ENCODE measurements at places on chromosomes 4 and X. TPM values are rescaled to one million over a fixed set of nuclear protein-coding genes. Genes with fewer than 3 reads are reported as not detected.

- no peak for DNase-seq
Observed at GRCh38 chrX:153857348-153857903, 27.1 kb upstream of the PDZD4 start.

GRCh38 chr4:117654079-117654478 is 380.2 kb upstream of the NDST3 start:
- no peak for DNase-seq

ETDA gene
- total RNA-seq: not detected

DNA sequence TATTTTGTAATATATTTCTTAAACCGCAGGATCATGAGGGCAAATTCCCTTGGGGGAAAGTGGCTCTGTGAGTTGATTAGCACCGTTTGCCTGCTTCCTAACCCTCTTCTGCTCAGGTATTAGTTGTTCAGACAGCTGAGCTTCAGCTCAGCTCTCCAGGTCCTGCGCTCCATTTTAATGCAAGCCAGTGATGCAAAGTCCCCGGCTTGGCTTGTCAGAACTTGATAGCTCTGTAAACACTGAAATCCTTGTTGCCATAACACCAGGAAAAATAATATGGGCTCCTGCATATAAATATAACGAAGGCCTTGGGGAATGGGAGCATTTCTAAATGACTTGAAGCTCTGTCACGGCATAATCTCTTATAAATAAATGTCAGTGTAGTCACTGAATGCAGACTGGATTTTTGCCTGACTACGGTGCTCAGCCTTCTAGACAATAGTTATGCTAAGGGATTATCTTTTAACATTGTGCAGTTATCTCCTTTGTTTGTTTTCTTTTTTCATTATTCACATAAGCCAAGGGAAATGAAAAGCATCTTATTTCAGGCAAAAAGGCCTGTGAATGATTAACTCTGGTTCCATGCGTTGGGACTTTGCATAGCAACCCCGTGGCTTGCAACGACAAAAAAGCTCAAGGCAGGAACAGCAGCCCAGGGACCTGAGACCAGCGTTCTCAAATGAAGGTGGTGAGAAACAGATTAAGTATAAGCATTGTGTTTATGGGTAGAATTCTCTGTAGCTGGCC is 253.2 kb downstream of the SPRY1 start:
- DNase-seq: no peak

PPP1R2C gene
- total RNA-seq: not detected

- DNase-seq: no peak
Observed at GRCh38 chr4:152218576-152218975, 317.3 kb downstream of the FBXW7 start.

DNA sequence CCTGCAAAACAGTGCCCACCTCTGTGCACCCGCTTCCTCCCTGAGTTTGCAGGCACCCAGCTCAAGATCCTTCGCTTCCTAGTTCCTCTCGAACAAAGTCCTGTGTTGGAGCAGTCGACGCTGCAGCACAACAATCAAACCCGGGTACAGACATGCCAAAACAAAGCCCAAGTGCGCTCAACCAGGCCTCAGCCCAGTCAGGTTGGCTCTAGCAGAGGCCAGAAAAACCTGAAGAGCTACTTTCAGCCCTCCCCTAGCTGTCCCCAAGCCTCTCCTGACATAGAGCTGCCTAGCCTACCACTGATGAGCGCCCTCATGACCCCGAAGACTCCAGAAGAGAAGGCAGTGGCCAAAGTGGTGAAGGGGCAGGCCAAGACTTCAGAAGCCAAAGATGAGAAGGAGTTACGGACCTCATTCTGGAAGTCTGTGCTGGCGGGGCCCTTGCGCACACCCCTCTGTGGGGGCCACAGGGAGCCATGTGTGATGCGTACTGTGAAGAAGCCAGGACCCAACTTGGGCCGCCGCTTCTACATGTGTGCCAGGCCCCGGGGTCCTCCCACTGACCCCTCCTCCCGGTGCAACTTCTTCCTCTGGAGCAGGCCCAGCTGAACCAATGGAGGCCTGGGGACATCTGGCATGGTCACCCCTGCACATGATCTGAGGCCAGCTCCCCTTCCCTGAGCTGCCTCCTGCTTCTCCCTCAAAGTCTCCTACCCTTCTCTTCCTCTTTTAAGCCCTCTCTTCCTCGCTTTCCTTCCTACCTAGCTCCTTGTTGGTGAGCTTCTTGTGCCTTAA is 6.9 kb downstream of the APEX2 start:
- no peak for DNase-seq

DNA sequence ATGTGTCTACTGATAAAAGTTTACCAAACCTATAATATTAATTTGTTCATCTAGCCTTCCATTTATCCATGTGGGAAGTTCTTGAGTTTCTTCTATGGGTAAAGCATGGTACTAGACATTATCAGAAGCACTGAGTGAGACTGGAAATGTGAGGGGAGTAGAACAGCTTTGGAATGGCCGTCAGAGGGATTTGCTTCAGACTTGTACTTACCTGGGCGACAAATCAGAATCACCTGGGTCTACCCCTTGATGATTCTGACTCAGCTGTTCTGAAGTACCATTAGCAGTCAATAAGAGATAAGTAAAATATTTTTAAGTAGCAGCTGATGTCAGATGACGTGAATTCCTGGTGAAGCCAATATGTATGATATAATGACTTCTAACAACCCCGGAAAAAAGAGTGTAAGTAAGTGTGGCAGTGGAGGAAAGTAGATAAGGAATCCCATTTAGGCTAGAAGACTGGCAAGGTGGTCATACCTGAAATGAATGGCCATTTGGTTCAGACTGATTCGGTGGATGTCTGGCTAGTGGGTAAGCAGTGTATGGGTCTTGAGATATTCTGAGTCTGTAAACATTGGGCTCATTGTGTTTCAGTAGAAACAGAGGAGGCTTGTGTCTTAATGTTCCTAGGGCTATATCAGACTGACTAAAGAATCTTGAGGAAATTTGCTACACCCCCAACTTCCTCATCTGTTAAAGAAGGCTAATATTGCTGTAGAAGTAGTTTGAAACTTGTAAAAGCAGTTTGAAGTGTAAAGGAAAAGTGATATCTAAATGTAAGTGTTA is 409.2 kb downstream of the NKX6-1 start:
- no peak for DNase-seq

FOXP3 gene
- not detected for total RNA-seq

IL13RA1 gene
- total RNA-seq: 109 TPM

RHOXF2B gene
- not detected for total RNA-seq

- DNase-seq: no peak
Observed at GRCh38 chr4:73600954-73601353, 19.3 kb downstream of the RASSF6 start.

- DNase-seq: no peak
Observed at GRCh38 chrX:7059214-7059838, 88.2 kb upstream of the STS start.

FAT1 gene
- total RNA-seq: 117 TPM

DNA sequence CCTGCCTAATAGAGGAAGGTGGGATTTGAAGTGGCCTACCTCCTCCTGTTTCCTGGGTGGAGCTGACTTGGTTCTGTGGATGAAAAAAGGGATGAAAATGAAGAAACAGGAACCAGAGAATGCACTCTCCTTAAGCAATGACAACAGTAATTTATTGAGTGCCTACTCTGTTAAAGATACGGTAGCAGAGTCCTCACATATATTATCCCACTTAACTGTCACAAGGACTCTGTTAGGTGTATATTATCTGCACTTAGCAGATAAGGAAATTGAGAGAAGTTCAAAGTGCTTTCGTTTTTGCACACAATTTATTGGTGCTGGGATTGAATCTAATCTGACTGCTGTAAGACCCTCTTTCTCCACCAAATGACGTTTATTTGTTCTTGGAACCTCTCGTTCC is 301.2 kb downstream of the PACRGL start:
- no peak for DNase-seq

HPSE gene
- 6.1 TPM for total RNA-seq

NHSL2 gene
- total RNA-seq: 16.5 TPM

DNA sequence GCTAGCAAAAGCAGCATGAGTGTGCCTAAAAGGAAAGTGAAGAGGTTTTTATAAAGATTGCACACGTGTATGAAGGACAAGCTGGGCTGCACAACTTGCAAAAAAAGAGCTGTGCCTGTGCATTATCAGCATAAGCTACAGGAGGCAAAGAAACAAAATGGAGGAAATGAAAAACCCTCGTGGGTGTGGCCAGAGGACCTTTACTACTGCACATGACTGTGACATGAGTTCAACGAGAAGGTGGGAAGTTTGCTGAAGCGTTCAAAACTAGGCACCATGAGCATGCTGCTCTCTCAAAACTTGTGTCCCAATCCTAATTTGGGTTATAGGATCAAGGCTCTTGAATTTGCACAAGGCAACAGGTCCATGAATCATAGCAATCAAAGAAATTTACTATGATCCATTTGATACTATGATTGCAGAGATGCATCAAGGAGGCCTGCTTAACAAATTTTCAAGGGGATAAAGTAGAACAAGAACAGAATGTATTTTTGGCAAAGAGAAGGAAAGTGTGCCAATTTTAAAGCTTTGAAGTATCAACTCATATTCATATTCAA is 38.1 kb upstream of the CXorf38 start:
- no peak for DNase-seq

DNA sequence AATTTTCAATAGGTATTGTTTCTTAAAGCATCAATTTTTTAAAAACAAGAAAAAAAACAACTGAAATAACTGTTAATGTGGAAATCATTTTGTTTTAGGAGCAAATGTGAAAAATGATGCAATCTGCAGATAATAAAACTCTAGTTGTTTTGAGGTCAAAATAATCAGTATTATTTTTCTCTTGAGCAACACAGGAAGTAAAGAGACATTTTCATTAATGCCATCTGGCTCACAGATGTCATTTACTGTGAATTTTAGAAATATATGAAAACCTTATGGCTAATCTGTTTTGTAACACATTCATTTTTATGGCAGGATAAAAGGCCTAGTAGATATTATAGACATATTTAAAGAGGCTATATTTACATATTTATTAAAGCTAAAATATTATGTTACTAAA is 141.6 kb downstream of the PCDH18 start:
- DNase-seq: no peak

GRCh38 chr4:187128222-187128621 is 404.6 kb upstream of the FAT1 start:
- DNase-seq: no peak

GRCh38 chr4:45621971-45622370 is 501.9 kb downstream of the GABRG1 start:
- no peak for DNase-seq

- no peak for DNase-seq
Observed at GRCh38 chr4:101008503-101008902, 338.8 kb downstream of the PPP3CA start.

DNA sequence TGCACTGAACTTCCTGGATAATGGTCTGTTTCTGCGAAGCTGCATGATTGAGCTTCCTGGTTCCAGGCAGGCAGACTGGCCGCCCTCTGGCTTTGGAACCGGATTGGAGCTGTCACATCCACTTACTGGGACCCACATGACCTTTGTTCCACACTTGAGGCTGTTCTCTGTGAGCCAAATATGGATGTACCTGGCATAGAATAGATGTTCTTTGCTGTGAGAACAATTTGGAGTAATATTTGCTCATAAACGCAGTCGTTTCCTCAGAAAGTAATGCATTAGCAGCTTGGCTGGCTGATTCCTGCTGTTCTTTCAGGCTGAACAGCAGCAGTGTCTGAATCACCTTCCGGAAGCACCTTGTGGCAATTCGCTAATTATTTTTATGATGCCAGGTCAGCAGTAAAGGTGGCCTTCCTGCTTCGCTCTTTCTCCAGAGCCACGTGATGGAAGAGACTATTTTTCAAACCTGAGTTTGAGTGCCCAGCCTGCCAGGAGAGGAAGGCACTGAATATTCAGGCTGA is 78.1 kb upstream of the BOD1L1 start:
- no peak for DNase-seq

FAM133A gene
- 0.35 TPM for total RNA-seq

DSPP gene
- not detected for total RNA-seq

GRCh38 chr4:66246643-66247042 is 576.4 kb upstream of the EPHA5 start:
- no peak for DNase-seq

- no peak for DNase-seq
Observed at GRCh38 chr4:84879651-84880200, 86.8 kb downstream of the WDFY3 start.

STOX2 gene
- total RNA-seq: 5.9 TPM

TCEAL3 gene
- 103 TPM for total RNA-seq

GRCh38 chr4:242121-242848 is 63.0 kb downstream of the ZNF732 start:
- no peak for DNase-seq

HTRA3 gene
- total RNA-seq: 52.6 TPM

GRCh38 chr4:7635445-7636239 is 200.9 kb upstream of the PSAPL1 start:
- no peak for DNase-seq

RBM41 gene
- total RNA-seq: 17.2 TPM

DNA sequence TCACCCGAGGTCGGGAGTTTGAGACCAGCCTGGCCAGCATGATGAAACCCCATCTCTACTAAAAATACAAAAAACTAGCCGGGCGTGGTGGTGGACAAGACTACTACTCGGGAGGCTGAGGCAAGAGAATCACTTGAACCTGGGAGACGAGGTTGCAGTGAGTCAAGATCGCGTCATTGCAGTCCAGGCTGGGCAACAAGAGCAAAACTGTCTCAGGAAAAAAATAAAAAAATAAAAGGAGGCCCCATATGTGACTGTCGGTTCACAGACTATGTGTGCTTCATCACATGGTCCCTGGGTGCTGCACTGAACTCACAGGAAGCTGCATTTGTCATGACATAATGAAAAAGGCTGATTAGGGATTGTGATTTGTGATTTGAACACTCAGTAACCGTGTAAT is 6.4 kb downstream of the TRIML1 start:
- no peak for DNase-seq

LONRF3 gene
- 8.5 TPM for total RNA-seq

DNA sequence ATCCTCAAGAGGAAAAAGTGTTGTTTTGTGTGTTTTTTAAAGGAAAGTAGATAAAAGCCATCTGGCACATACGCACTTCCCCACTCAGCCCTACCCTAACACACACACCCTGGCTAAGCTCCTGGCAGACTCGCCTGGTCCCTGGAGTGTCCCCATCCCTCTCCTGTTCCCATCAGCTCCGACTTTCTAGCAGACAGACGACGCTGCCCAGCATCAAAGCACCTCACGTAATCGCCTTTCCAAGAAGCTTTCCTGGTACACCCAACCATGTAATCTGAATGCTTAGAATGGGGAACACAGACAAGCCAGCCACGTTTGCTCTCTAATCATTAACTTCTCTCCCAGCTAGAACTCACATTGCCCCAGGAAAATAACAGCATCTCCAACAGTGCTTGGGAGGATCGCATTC is 116.2 kb downstream of the AFAP1 start:
- DNase-seq: no peak

GRCh38 chrX:38060331-38060878 is 54.1 kb downstream of the SYTL5 start:
- DNase-seq: no peak

GRCh38 chrX:81280148-81280547 is 78.2 kb downstream of the SH3BGRL start:
- DNase-seq: no peak

- no peak for DNase-seq
Observed at GRCh38 chr4:15182600-15183220, 180.4 kb downstream of the CPEB2 start.

XAGE2 gene
- not detected for total RNA-seq

BMX gene
- total RNA-seq: 6.2 TPM

GRCh38 chr4:112563431-112564200 is 47.6 kb upstream of the NEUROG2 start:
- DNase-seq: no peak
